ENCODE measurements at places on chromosomes 13 and 19.

DNA sequence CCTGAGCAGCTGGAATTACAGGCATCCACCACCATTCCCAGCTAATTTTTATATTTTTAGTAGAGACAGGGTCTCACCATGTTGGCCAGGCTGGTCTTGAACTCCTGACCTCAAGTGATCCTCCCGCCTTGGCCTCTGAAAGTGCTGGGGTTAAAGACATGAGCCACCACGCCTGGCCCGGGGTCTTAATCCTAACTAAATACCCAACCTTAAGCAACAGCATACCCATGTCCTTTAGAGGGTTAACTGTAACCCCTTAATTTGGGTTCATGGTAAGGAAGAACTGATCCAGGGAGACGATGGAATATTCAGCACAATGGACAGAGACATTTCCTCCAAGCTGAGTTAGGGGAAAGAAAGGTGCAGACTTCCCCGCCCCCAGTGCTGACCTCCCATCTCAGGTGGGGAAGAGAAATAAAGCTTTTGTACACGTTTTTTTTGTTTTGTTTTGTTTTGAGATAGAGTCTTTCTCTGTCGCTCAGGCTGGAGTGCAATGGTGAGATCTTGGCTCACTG lies 8.7 kb upstream of the GALP start:
- DNase-seq: no peak

GRCh38 chr13:78198821-78199220 lies 280.2 kb upstream of the EDNRB start:
- DNase-seq: no peak

DNA sequence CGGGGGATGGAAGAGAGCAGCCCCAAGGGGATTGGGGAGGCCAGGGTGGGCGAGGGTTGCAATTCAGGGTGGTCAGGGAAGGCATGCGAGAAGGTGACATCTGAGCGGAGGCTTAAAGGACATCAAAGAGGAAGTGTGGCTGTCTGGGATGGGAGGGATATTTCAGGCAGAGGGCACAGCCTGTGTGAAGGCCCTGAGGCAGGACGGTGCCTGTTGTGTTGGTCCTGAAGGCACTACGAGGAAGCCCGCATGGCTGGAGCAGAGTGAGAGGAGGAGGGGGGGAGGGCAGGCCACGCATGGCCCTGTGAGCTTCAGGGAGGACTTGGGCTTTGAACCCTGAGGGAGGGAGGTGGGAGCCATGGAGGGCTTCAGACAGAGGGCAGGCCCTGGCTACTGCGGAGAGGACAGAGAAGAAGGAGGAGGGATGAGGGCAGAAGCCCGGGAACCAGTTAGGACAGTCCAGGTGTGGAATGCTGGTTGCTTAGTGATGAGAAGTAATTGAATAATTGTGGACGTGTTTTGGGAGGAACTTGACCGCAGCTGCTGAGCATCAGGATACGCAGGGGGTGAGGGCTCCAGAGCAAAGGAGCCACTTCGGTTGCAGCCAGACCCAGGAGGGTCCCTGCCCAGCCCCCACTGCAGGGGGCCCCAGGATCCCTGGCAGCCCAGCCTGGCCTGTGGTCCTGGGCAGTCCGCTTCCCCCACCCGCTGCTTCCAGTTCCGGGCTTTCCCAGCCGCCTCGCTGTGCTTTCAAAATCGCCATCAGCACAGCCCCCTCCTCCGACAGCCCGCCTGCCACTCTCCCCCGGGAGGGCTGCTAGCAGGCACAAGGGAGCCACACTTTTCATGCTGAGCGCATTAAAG lies 6.2 kb downstream of the TLE6 start:
- peak; percentile 79 for DNase-seq

DNA sequence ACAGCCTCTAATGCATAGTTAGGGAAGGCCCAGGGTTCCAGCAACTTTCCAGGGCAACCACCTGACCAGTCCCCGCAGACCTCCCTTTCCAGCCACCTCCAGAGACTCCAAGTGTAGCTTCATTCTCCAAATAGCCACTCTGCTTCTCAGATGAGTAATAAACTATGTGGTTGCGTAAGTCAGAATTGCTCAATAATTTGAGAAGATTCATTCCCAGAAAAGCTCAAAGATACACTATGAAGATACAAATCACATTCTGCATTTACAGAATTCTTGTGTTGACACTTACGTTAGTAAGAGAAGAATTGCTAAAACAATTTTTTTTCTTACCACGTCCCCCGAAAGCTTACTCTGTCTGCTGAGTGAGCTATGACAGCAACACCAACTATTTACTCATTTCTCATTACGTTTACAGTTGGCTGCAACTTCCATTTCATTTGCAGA lies 8.2 kb upstream of the LATS2 start:
- no peak for DNase-seq

All from left cardiac atrium (tissue), 4 donors.